Body of pancreas (tissue), 4 donors: ENCODE measurements at places on chromosomes 6 and 20. TPM values are rescaled to one million over a fixed set of nuclear protein-coding genes. Genes with fewer than 3 reads are reported as not detected.

DNA sequence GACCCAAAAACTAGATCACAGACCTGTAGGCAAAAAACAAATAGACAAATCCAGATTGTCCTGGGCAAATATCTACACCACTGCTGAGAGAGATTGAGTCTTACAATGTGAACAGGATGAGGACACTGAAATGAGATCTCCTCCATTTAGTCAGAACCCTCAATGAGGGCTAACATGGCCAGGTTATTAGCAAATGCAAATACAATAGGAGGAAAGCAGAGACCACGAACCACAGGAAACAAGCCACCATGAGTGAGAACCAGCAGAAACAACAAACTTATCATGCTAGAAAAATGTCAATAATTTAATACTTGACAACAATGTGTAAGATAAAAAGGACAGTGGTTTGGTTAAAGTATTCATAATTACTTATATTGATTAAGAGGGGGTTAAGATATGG lies 162.8 kb downstream of the SYNE1 start:
- DNase-seq: no peak
- no peak overlapping the region for H3K4me3 ChIP-seq
- H3K27ac ChIP-seq: no peak overlapping the region
- H3K27me3 ChIP-seq: no peaks in the 10 kb centered on the region

Gene SMIM29
- 21.5 TPM for total RNA-seq

- no peaks in the 10 kb centered on the region for H3K36me3 ChIP-seq
- H3K4me1 ChIP-seq: peaks cover 12% of the 10 kb centered on the region
- no peak overlapping the region for H3K4me3 ChIP-seq
- no peaks in the 10 kb centered on the region for H3K27me3 ChIP-seq
- H3K27ac ChIP-seq: no peak overlapping the region
- no peak for DNase-seq
Observed at GRCh38 chr6:161232010-161232409, 41.9 kb downstream of the AGPAT4 start.

Gene PSORS1C2
- not detected for total RNA-seq

- no peaks in the 10 kb centered on the region for H3K27me3 ChIP-seq
- H3K27ac ChIP-seq: no peak overlapping the region
- H3K36me3 ChIP-seq: no peaks in the 10 kb centered on the region
- H3K4me3 ChIP-seq: no peak overlapping the region
- DNase-seq: no peak
- H3K4me1 ChIP-seq: no peaks in the 10 kb centered on the region
Observed at GRCh38 chr6:156599978-156600590, 177.1 kb upstream of the ARID1B start.

DNA sequence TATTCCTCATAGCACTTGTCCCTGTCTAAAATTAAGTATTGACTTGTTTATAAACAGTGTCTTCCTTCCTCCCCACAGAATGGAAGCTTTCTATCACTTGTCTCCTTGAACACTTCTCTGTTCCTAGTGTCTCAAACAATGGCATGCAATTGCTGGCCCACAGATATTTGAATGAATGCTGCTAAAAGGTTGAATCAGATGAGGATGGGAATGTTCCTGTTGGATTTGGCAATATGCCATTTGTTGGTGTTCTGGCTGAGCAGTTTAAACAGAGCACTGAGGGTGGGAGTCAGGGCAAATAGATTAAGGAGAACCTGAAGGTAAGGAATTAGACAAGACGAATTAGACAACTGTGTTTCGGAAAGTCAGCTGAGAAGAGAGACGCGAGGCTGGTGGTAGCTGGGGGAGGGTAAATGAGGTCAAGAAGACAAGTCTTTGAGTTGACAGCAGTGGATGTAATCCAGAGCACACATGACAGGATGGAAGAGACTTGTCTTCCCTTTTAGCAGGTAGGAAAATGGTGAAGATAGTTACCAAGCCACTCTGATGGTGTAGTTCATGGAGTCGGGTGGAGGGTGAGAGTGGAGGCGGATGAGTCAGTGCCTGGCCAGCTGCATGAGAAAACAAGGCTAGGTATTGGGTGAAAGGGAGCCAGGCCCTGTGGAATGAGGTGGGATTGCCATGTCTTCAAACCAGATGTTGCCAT lies 58.3 kb upstream of the GNRH2 start:
- DNase-seq: no peak
- H3K27ac ChIP-seq: no peak overlapping the region
- no peak overlapping the region for H3K4me3 ChIP-seq
- H3K4me1 ChIP-seq: no peaks in the 10 kb centered on the region

DNA sequence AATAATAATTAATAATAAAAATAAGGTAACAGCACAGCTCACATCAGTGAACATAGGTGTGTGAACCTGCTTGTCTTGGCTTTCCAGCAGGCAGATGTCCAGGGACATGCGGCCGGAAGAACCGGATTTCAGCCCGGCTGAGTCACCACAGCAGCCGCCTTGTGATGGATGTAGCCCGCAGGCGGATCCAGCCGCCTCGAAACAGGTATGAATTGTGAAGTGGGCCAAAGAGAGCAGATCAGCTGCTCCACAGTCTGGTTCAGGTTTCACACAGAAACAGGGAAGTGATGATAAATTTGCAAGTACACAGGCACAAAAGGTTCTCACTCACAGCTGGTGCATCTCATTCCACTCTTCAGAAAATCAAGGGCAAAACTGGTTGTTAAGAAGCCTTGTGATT lies 55.1 kb downstream of the ID4 start:
- H3K4me3 ChIP-seq: no peak overlapping the region
- H3K27ac ChIP-seq: no peak overlapping the region
- no peaks in the 10 kb centered on the region for H3K4me1 ChIP-seq
- no peaks in the 10 kb centered on the region for H3K36me3 ChIP-seq

- H3K27me3 ChIP-seq: no peaks in the 10 kb centered on the region
- H3K36me3 ChIP-seq: no peaks in the 10 kb centered on the region
- H3K4me3 ChIP-seq: no peak overlapping the region
- no peak for DNase-seq
- no peaks in the 10 kb centered on the region for H3K4me1 ChIP-seq
Observed at GRCh38 chr6:24549674-24550353, 55.0 kb downstream of the ALDH5A1 start.

Gene WFDC10B
- not detected for total RNA-seq

GRCh38 chr20:57034001-57034400 lies 232.4 kb downstream of the BMP7 start:
- H3K4me1 ChIP-seq: no peaks in the 10 kb centered on the region
- H3K4me3 ChIP-seq: no peak overlapping the region
- no peaks in the 10 kb centered on the region for H3K36me3 ChIP-seq
- H3K27me3 ChIP-seq: no peaks in the 10 kb centered on the region

DNA sequence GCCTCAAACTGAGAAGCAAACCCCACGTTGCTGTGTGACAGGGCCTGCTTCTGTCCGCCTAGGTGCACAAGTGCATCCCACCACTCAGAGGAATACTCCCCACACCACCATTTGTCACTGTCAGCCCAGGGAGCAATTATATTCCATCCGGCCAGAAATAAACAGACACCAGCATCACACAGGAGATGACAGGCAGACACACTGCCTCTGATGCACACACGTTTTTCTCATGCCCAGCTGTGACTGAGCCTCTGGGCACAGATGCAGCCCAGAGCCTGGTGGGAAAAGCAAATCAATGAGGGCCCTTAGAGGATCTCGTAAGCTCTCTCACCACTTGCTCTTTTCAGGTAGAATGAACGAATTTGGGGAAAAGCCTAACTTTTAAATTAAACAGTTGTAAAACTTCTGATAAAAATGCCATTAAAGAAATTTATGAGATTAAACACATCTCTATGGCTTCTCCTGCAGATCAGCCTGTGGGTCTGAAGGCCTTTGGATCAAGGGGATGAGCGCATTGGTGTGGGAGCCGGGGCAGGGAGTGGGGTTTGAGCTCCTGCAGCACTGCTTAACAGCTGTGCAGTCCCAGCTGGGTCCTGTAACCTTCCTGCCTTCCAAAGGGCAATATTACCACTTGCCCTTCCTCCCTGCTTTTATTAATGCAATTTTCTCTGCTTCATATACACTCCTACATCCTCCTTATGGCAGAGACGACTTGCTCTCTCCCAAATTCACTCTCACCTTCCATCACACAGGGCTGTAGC lies 624.3 kb downstream of the PTPRT start:
- DNase-seq: no peak
- H3K4me1 ChIP-seq: peaks cover 8% of the 10 kb centered on the region
- H3K36me3 ChIP-seq: no peaks in the 10 kb centered on the region
- no peaks in the 10 kb centered on the region for H3K27me3 ChIP-seq

DNA sequence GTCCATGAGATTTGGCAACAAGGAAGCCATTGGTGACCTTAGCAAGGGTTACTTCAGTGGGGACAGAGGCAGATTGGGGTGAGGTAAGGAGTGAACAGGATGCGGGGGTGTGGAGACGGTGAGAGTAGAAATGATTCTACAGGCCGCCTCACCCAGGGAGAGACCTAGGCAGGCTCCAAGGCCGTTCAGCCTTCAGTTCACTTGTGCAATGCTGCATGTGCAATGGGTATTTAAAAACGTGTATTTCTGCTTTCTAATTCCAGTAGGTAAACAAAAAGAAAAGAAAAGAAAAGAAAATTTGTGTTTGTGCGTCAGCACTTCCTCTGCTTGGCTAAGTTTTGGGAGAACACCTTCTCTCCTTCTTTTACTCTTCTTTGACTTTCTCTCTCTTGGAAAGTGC lies 56.8 kb downstream of the BANF2 start:
- no peaks in the 10 kb centered on the region for H3K27me3 ChIP-seq
- H3K4me1 ChIP-seq: peaks cover under 1% of the 10 kb centered on the region
- DNase-seq: no peak
- no peaks in the 10 kb centered on the region for H3K36me3 ChIP-seq
- H3K4me3 ChIP-seq: no peak overlapping the region

DNA sequence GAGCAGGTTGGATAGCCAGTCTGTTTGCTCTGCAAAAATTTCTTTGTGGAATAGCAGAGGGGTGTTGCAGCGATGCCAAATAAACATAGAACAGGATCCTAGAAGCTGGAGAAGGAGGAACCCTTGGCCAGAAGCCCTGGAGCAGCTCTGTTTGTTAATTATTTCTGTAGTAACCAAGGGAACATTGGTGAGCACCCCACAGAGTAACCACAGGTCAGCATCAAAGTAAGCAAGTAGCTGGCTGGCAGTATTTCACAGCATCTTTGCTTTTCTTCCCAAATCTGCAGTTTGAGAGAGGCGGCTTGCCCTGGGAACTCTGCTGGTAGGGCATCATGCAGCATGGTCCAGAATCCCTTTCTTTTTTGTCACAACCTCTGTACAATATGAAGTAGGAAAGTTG lies 12.7 kb upstream of the APMAP start:
- no peak overlapping the region for H3K27ac ChIP-seq
- peaks cover 33% of the 10 kb centered on the region for H3K4me1 ChIP-seq
- H3K27me3 ChIP-seq: no peaks in the 10 kb centered on the region
- peak; percentile 56 for DNase-seq

Gene KCNK16
- total RNA-seq: 2.9 TPM

Gene PRICKLE4
- total RNA-seq: 4.4 TPM

Gene NRN1
- 4.4 TPM for total RNA-seq

DNA sequence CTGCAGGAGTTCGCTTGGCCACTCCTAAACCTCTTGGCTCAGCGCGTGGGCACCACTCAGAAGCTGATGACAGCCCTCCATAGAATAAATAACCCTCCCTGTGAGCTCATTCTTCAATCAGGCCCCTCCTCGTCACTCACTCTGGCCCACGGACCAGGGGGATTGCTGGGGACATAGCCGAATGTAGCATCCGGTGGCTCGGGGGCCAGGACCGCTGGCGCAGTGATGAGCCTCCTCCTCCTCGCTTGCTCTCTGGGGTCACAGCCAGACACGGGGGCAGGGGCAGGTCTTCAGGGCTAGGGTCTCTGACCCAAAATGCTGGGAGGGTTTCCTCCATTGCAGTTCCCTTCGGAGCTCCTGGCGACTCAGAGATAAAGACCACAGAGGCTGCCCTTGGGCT lies 79.9 kb downstream of the TFAP2C start:
- no peaks in the 10 kb centered on the region for H3K27me3 ChIP-seq
- H3K4me3 ChIP-seq: no peak overlapping the region
- H3K27ac ChIP-seq: no peak overlapping the region
- H3K36me3 ChIP-seq: no peaks in the 10 kb centered on the region

DNA sequence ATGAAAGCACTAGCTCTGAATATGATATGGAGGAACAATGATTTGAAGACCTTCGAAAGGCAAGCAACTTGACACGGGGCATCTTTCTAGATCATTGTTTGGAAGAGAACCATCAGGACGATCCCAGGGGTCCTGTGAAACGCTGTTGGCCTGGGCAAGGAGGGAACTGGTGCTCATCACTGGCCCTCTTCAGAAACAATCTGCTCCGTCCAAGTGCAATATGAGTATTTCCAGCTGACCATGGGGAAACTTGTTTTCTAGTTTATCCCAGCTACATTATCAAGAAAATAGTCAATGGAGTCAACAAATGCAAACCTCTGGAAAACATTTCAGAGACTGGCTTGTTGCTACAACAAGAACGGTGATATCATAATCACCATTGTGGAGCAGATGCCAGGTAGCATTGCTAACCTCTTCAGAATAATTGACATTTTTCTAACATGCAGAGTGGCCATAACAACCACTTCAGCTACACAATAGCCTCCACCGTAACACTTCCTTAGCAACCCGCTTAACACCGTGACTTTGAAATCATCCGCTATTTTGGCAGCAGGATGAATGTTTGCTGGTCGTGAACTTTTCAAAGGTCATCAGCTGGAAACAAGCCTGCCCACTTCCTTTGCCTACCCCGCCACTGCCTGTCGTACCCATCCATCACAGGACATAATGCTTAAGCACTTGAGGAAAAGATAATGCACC lies 112.0 kb upstream of the PDE10A start:
- no peaks in the 10 kb centered on the region for H3K27me3 ChIP-seq
- no peak overlapping the region for H3K27ac ChIP-seq
- no peak overlapping the region for H3K4me3 ChIP-seq
- no peaks in the 10 kb centered on the region for H3K36me3 ChIP-seq
- no peak for DNase-seq
- no peaks in the 10 kb centered on the region for H3K4me1 ChIP-seq

- H3K27ac ChIP-seq: no peak overlapping the region
- H3K27me3 ChIP-seq: no peaks in the 10 kb centered on the region
- H3K4me1 ChIP-seq: peaks cover 8% of the 10 kb centered on the region
- H3K4me3 ChIP-seq: no peak overlapping the region
- peak; percentile 69 for DNase-seq
- no peaks in the 10 kb centered on the region for H3K36me3 ChIP-seq
Observed at GRCh38 chr6:113879186-113880096, 22.3 kb downstream of the MARCKS start.

- peaks cover 12% of the 10 kb centered on the region for H3K4me1 ChIP-seq
- DNase-seq: peak; percentile 37
- H3K27ac ChIP-seq: no peak overlapping the region
- no peaks in the 10 kb centered on the region for H3K27me3 ChIP-seq
- H3K4me3 ChIP-seq: no peak overlapping the region
Observed at GRCh38 chr6:125363039-125363823, 61.5 kb upstream of the HDDC2 start.

Gene TRIM38
- total RNA-seq: 4.0 TPM
